ENCODE measurements at places on chromosomes 2 and 18.

DNA sequence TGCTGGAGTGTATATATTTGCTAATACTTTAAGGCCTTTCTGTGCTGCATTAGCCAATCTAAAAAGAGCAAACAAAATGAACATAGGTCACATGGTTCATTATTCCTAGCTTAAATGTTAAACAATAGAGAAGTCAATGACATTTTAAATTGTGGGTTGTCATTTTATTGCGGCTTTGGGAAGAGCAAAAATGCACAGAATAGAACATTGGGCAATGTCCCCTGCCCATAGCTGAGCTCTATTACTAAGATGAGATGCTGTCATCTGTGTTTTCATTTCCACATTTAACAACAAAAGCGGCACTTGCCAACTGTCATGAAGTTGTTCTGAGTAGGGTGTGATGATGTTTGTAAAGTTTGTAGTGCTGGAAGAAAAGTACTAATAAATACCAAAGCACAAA, 3.2 kb upstream of the VAPA start:
- DNase-seq, result no peak

GRCh38 chr2:224983712-224984554, 58.3 kb downstream of the DOCK10 start:
- DNase-seq, result no peak

GRCh38 chr2:174608866-174609214, 11.2 kb upstream of the WIPF1 start:
- no peak for DNase-seq

- DNase-seq, result no peak
These were observed 95.6 kb upstream of the CTDP1 start for GRCh38 chr18:79583984-79584401.

- DNase-seq, result no peak
These were observed 194.0 kb downstream of the BABAM2 start for GRCh38 chr2:28084564-28084963.
